ENCODE measurements at places on chromosomes 2 and 18.
A peak's percentile ranks its signal among the peaks of the same experiment; 100 is the strongest.

GRCh38 chr2:84212611-84213314 lies 246.3 kb downstream of the SUCLG1 start:
- DNase-seq, result no peak

- no peak for DNase-seq
Observed at GRCh38 chr2:238473014-238473413, 46.3 kb downstream of the ASB1 start.

- no peak for DNase-seq
Observed at GRCh38 chr2:105399207-105399861, 483 bp upstream of the FHL2 start.

DNA sequence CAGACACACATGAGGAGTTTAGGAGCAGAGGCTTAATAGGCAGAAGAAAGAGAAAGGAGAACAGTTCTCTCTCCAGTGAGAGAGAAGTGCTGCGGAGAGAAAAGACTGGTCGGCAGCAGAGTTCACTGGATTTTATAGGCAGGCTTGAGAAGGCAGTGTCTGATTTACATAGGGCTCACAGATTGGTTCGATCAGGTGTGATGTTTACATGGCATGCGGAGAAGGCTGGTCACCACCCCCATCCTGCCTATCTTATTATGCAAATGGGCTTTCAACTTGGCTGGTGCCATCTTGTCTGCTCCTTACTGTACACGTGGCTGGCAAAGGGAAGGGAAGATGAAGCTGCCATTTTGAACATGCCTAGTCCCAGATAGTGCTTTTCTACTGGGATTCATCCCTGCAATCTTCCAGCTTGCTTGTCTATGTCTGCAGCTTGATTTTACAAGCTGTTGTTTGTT lies 113.4 kb downstream of the AP1S3 start:
- no peak for DNase-seq

GRCh38 chr18:54191352-54191751 lies 33.1 kb downstream of the MBD2 start:
- DNase-seq, result no peak

- no peak for DNase-seq
Observed at GRCh38 chr18:33830213-33830612, 252.2 kb downstream of the ASXL3 start.

GRCh38 chr2:98458667-98459380 lies 14.2 kb downstream of the INPP4A start:
- no peak for DNase-seq

GRCh38 chr18:55588111-55588869 lies at the start of gene TCF4:
TSS of gene TCF4 (minus strand) at chr18:55588192. CDS start at chr18:55587116, 1,076 bp downstream.
- DNase-seq, result peak; percentile 53

DNA sequence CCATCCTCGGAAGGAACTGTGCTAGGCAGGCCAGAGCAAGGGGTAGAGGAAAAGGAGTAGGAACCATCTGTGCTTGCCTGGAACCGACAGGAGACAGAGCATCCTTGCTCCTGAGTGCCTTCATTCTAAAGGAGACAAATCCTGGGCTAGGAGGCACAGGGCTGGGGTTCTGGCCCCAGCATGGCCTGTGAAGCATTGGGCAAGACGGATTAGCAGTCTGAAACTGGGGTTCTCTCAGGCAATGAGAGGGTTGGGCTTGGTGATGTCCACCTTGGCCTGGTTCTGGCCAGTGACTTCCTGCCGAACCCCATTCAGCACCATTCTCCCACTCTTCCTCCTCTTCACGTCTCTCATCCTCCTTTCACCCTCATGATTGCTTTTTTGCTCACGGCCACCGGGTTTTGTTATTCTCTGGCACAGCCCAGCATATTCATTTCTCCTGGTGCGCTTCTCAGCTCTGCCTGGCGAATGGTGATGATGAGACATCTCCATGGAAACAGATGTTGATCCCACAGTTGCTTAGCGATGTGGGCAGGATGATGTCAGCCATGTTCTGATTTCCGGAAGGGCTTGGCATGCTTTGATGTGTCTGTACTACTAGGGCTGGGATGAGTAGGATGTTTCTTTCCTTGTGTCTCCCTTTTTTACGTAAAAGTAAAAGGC lies 127.7 kb downstream of the CAPN13 start:
- peak; percentile 45 for DNase-seq

GRCh38 chr2:34799556-34799955 lies 1200.5 kb upstream of the FAM98A start:
- no peak for DNase-seq

DNA sequence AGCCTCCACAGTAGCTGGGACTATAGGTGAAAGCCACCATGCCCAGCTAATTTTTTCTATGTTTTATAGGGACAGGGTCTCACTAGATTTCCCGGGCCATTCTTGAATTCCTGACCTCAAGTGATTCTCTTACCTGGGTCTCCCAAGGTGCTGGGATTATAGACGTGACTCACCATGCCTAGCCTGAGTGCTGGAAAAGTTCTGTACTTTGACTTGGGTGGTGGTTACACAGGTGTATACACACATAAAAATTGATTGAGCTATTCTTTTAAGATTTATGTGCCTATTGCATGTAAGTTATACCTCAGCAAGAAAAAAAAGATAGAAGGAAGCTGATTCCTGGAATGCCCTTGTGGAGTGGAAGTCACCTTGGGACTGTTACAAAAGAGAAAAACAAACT lies 34.8 kb upstream of the KCNF1 start:
- no peak for DNase-seq

- DNase-seq, result no peak
Observed at GRCh38 chr2:42117923-42118753, 51.0 kb upstream of the EML4 start.

DNA sequence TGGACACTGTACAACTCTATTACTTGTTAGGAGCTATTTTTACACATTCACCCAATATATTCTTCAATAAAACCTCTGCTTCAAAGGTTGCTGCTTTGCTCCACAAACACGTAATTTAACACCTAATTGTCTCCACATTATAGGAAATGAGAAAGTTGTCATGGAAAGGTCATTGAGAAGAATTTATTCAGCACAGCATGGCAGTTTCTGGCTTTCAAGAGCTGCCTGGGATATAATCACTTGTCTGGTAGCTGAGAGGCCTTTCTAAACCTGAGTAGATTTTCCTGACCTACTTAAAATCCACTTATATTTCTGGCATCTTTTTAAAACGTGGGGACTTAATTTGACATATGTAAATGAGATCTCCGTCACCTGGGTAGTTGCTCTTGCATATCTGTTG lies 216.1 kb downstream of the ZNF804A start:
- DNase-seq, result no peak

DNA sequence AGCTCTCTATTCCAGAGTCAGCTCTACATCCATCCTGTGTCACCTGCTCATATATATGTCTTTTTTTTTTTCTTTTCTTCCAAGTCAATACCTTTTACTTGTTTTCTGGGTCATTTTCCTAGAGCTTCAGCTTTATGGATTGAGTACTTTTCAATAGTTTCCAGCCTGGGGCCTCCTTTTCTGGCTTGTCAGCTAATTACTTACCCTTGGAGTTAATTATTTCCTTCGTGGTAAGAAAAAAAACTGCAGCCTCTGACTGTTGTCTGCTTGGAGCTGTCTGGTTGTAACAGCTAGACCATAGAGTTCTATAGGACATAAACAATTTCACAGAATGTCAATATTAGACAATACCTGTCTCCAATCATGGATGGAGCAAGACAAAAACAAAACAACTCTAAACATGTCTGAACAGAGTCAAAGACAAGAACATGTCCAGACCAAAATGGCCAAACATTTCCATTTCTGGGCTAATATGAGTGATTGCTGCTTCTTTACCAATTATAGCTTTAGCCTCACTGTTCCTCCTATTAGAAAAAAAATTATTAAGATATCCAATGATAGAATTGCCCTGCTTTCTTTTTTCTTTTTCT lies 643.1 kb downstream of the SLC4A3 start:
- no peak for DNase-seq

DNA sequence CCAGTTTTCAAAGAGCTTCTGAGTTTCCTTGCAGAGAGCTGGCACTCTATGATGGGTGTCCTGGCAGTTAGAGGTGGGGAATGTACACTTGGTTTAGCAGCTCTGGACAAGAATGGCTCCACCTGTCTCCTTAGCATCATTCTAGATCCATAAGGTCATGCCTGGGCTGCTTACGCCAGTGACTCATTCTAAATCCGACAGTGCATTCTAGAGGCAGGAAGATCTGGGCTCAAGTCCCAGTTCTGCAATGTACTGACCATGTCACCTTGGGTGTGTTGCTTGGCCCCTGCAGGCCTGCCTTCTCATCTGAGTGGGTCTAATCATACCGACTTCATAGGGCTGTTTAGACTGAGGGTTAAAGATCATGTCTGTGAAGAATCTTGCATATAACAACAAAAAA lies 46.5 kb downstream of the PTGR3 start:
- DNase-seq, result no peak

GRCh38 chr2:46847185-46847710 lies 68.4 kb downstream of the MCFD2 start:
- DNase-seq, result no peak

DNA sequence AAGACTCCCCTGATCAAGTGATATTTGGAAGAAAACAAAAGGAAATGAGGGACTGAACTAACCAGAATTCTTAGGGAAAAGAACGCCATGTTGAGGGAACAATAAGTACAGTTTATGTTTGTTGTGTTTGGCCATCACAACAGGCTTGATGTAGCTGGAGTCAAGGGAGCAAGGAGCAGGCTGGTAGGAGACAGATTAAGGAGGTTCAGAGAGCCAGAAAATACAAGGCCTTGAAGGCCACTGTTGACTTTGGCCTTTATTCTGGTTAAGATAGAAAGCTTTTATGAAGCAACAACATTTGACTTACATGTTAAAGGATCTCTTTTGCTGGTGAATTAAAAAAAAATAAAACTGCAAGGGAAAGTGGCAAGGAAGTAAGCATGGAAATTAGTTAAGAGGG lies 754.1 kb upstream of the SLC8A1 start:
- DNase-seq, result no peak

- no peak for DNase-seq
Observed at GRCh38 chr2:207601774-207602173, 23.4 kb downstream of the METTL21A start.

DNA sequence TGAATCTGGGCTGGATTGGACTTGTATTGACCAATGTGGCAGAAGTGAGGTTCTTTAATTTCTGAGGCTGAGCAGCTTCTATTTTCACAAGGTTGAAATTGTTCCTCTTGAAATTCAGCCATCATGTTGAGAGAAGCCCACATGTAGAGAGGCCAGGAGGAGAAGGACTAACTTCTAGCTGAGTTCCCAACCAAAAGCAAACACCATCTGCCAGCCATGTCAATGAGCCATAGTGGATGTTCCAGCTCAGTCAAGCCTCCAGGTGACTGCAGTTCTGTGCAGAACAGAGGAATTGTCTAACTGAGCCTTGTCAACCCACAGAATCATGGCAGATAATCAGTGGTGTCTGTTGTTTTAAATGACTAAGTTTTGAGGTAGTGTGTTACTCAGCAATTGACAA lies 110.6 kb upstream of the ACVR1 start:
- DNase-seq, result no peak

- peak; percentile 53 for DNase-seq
Observed at GRCh38 chr2:119723186-119723585, 36.5 kb upstream of the PTPN4 start.

GRCh38 chr2:239278361-239278760 lies 122.5 kb downstream of the HDAC4 start:
- DNase-seq, result no peak

GRCh38 chr2:59314031-59314766 lies 1073.1 kb upstream of the FANCL start:
- DNase-seq, result no peak

DNA sequence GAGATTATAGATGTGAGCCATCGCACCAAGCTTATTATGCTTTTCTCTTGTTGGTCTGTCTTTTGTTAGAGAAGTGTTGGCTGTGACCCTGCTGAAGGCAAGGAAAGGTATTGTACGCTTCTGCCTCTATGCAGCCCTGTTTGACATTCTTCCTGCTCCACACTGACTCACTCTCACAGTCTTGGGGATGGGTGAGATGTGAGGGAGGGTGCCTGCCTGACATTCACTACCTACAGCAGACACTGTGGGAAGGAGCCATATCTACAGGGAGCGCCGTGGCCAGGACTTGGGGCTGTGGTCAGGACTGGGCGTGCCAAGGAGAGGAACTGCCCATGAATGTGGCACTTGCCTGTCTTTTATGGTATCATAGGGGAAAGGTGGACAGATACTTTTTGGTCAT lies 43.9 kb upstream of the FHL2 start:
- DNase-seq, result no peak

DNA sequence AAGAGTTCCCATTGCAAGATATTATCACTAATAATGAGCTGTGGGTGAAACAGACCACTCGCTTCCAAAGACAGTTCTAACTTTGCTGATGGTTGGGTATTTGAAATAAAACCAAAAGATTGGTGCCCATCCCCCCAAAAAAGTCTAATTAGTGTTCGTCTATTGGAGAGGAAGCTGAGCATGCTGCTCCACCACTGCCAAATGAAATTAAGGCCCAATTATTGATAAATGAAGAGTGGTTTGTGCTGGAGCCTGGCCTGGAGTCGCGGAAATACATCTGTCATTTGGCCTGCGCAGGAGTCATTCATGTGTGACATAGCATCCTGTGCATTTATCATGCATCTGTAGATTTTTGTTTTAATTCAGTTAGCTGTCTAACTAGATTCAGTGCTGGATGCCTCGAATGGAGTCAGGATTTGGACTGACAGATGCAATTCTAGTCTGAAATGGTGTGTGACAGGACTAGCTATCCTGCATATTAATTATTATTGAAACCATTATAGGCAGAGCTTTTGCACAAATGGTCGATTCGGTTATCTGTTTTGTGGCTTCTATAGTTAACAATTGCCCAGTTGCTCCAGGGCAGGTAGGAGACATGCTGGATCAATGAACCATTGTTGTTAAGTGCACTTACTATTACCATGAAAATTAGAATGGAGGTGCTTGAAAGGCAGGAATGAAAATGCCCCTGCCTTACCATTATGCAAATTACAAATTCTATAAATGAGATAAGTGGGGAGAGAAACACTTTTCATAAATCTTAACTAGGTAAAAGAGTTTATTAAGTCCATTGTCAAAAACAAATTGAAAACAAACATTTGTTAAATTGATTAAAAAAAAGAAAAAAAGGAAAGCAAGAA lies 450.4 kb upstream of the TCF4 start:
- no peak for DNase-seq

DNA sequence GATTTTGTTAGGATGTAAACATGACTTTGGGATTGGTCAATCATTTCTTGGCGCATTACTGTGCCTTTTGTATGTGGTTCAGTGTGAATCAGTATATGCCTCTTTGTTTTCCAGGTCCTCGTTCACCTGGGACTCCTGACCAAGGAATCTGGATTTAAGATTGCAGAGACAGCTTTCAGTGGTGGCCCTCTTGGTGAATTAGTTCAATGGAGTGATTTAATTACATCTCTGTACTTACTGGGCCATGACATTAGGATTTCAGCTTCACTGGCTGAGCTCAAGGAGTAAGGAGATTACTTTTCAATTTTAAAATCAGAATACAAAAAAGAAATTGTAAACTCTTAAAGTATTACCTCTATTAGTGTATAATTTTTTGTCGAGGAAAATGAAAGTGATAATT lies 87.6 kb downstream of the MGAT5 start:
- DNase-seq, result no peak

DNA sequence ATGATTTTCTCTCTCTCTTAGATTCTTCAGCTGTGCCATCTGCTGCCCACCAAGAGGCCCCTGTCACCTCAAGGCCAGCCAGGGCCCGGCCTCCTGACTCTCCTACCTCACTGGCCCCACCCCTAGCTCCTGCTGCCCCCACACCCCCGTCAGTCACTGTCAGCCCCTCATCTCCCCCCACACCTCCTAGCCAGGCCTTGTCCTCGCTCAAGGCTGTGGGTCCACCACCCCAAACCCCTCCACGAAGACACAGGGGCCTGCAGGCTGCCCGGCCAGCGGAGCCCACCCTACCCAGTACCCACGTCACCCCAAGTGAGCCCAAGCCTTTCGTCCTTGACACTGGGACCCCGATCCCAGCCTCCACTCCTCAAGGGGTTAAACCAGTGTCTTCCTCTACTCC lies 9.4 kb upstream of the GMPPA start:
- DNase-seq, result no peak
